ENCODE measurements at places on chromosomes 2 and 18.

GRCh38 chr2:101753720-101754490, 56.4 kb downstream of the MAP4K4 start:
- no peak for DNase-seq

DNA sequence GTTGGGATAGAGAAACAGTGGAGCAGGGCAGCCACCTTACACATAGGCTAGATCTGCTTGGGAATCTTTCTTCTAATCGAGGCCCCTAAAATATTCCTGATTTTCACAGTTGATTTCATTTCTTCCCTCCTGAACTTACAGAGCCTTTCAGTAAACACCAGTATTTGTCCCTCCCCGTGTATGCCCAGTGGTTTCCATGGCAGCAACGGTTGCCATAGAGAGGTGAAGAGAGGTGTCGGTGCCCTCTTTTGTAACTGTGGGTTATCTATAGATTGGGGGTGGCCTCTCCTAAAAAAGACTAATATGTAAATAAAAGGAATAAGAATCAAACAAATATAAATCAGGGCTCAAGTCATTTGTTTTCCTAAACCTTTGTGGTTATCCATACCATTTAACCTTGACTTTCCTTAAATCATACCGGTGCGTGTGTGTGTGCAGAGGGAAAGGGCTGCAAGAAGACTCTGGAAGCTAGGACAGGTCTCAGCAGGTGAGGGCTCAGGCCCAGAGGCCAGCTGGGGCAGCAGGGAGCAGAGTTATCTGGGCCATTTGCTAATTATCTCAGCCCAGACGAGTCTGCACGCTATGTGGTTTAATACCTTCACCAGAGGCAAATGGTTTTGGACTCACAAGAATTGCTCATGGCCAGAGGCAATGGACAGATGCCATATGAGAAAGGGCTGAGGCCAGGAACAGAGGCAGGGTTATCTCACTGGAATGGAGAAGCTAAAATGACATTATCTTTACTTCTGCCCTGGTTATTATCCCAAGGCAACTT, 35.5 kb downstream of the LIPG start:
- no peak for DNase-seq

DNA sequence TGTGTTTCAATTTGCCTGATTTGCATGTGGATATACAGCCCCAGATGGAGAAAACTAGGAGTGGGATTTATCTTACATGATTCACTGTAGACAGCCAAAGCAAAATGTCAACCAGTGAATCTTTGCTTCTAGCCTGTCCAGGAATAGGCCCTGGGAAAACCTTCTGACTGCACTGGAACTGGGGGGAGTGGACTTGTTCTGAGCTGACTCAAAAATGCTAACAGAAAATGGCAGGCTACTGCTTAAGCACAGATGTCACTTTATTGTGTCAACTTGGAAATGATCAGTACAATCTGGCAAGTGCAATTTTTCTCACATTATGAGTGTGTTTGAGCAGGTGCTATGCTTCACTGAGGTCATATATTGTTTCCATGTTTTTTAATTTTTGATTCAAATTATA, 593.7 kb downstream of the NRXN1 start:
- DNase-seq: no peak

DNA sequence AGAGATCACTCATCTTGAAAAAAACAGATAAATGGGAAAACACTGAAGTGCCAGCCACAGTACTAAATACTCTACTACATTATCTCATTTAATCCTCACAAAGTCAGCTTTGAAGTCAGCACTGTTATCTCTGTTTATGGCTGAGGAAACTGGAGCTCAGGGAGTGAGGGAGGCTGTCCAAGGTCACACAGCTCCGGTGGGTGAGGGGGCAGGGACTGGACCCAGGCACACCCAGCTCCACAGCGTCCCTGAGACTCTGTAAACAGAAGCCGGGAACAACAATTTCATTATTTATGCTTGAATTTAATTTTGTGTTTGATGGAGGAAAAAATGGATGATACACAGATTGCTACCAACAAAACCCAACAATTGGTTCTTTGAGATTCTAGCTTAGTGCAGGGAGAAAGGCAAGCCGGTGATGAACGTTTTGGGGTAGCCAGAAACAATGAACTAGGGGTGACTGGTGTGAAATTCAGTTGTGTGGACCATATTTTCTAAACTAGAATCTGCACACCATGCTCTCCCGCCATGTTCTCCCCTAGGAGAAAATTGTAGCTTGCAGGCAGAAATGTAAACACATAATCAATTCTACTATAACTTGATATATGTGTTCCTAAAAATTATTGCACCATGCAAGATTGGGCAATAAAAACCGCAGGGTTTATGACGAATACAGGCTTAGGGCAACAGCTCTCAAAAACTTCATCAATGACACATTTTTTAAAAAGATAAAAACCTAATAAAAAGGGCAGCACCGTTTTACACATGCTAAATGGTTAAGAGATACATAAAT, at the start of gene GREB1:
Gene GREB1 (plus strand): TSS at position 768 of the 793 bp plus-strand sequence. CDS start 22,570 bp downstream, outside the sequence.
- no peak for DNase-seq

Data from central memory CD8-positive, alpha-beta T cell (primary cell).